Stimulated activated CD4-positive, alpha-beta T cell treated with anti-CD3 and anti-CD28 coated beads, Interleukin-15, amount 100 ng/mL, for 48 hours (primary cell): ENCODE measurements at places on chromosomes 2 and 18.

GRCh38 chr2:67169417-67170140 lies 227.6 kb upstream of the ETAA1 start:
- no peak for DNase-seq

DNA sequence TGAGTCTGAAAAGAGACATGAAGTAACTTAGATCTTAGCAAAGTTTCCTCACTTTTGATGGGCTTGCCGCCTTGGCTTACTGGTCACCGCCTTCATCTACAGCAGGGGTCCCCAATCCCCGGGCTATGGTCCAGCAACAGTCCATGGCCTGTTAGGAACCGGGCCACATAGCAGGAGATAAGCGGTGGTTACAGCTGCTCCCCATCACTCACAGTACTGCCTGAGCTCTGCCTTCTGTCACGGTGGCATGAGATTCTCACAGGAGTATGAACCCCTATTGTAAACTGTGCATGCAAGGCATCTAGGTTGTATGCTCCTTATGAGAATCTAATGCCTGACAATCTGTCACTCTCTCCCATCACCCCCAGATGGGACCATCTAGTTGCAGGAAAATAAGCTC lies 72.9 kb downstream of the BIN1 start:
- DNase-seq, result no peak

GRCh38 chr18:62717925-62718800 lies 2.8 kb downstream of the PHLPP1 start:
- no peak for DNase-seq

- DNase-seq, result no peak
These were observed 4.0 kb upstream of the RNF152 start for GRCh38 chr18:61896757-61897156.
